Stimulated activated CD8-positive, alpha-beta memory T cell treated with anti-CD3 and anti-CD28 coated beads, Interleukin-4, amount 100 ng/mL, for 4 hours (primary cell): ENCODE measurements at places on chromosomes 1 and 21.

GRCh38 chr1:33443705-33444180, 12.8 kb upstream of the PHC2 start:
- DNase-seq = no peak

- DNase-seq = no peak
These were observed 76.2 kb upstream of the CXADR start for GRCh38 chr21:17436626-17437111.

DNA sequence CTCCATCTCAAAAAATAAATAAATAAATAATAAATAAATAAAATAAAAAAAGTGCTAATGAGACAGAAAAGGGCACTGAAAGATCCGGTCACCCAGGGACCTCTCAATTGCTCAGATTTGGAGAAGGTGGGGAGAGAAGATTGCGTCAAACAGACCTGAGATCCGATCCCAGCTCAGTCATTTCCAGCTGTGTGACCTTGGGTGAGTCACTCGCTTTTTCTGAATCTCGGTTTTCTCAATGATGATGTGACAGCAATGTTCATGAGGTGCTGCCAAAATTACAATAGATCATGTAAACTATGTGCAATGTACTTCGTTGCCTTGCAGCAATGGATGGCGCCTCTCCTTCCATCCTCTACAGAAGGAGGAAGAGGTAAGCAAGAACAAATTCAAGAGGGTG, 11.1 kb upstream of the MEF2D start:
- no peak for DNase-seq

- DNase-seq = no peak
These were observed 17.0 kb downstream of the CRYZ start for GRCh38 chr1:74715806-74716205.

DNA sequence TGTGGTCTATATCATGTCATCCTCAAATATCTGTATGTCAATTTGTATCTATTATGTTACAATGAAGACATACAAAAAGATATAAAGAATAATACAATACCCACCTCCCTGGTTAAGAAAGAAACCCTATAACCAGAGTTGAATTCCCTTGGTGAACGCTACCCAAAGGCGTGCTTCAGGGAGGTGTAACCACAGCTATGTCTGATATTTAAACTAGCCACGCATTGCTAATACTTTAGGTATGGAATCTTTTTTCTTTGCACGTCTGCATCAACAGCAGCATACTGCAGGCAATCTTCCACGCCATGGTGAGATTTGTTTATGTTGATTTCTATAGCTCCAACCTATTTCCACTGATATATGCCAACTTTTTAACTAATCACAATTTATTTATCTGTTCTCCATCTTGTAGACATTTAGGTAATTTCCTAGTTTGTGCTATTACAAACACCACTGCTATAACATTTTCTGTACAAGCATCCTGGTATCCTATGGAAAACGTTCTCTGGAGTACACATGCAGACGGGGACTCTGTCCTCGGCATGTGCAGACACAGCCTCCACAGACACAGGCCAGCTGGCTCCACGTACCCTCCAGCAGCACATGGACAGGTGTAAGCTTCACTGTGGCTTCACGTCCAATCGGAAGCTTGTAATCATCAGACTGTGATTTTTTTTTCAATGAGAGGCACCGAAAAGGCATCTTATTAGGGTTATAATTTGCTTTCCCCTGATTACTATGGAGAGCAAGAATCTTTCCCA, 58.5 kb downstream of the HSF2BP start:
- no peak for DNase-seq

DNA sequence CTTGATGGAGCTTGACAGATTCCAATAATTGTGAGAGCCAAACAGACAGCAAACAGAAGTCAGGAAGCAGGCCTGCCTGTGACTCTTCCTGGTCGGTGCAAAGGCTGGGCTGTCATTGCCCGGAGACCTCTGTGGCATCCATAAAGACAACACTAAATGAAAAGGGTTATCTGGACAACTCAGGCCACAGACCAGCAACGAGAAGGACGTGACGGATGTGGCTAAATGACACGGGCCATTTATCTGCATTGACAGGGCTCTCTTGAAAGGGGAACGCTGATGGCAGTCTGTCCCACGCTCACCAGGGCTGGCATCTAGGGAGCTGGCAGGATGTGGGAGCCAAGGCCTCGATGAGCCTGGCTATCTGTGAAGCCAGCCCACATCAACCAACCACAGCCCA, 35.0 kb downstream of the HMGB4 start:
- no peak for DNase-seq
